Left kidney (tissue), 8 donors: ENCODE measurements at places on chromosomes 4 and X.

DNA sequence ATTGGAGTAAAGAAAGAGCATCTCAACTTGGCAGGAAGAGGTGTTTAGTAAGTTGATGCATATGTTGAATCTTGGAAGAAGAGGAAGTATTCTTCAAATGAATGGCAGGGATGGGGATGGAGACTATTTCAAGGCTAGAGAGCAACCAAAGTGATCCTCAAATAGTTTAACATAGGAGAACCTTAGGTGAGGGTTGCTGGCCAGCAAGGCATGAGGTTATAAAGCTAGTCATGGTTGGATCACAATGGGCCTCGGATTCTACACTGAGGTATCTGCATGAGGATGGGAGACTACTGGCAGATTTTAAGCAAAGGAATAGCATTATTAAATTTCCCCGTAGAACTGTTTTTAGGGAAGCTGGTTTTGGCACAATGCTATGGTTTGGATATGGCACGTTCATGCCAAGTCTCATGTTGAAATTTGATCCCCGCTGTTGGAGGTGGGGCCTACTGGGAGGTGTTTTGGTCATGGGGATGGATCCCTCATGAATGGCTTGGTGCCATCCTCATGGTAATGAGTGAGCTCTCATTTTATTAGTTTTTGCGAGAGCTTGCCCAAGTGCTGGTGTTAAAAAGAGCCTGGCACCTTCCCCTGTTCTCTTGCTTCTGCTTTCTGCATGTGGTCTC lies 41.9 kb upstream of the ETNPPL start:
- DNase-seq: no peak

- DNase-seq: no peak
These were observed 759.6 kb downstream of the RAB28 start for GRCh38 chr4:12724510-12724909.

- no peak for DNase-seq
These were observed 1116.3 kb downstream of the FAT4 start for GRCh38 chr4:126431049-126431448.

- DNase-seq: no peak
These were observed 8.9 kb upstream of the TMA16 start for GRCh38 chr4:163485589-163485988.

GRCh38 chrX:152177497-152178269 lies 39.3 kb upstream of the MAGEA10 start:
- no peak for DNase-seq

DNA sequence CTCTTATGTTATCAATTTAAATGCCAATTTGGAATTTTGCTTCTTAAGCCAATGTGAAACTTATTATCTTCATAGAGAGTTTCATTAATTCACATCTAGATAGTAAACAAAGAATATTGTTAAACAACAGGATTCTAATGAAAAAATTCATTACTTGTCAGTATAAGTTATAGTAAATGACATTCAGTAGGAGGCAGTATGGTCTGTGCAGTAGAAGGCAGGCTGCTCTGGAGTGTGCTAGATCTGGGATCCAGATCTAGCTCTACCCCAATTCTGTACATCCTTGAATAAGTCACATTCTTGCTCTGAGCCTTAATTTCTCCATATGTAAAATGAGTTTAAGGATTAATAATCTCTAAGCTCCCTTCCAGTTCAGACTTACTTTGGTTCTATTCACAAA lies 202.7 kb upstream of the POU3F4 start:
- no peak for DNase-seq

- no peak for DNase-seq
These were observed 459.6 kb upstream of the ATOH1 start for GRCh38 chr4:93368968-93369367.

- no peak for DNase-seq
These were observed 789.5 kb downstream of the TECRL start for GRCh38 chr4:63619771-63620170.

DNA sequence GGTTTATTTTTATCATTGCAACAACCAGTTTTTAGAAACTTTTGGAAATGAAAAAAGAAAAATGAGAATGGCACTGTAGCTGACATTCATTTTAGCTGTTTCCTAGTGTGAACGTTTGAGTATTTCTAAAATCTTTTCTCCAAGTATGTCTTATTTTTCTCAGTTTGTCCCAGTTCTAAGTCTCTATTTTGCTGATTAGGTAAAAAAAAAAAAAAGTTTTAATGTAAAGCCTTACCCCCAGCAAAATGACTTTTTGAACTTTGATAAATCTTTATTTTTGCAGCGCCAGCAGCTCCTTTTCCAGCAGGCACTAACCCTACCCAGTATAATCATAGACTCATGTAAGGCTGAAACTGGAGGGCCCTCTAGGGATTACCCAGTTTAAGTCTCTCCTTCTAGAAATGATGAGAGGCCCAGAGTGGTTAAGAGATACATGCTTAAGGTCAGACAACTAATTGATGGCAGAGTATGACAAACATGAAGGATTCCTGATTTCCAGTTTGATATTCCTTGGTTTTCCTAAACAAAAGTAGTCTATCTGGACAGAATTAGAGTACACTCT lies 84.3 kb upstream of the SLC4A4 start:
- DNase-seq: no peak
